ENCODE measurements at places on chromosomes 2 and 18.

- no peak for DNase-seq
Observed at GRCh38 chr18:46325895-46326294, 221.7 kb downstream of the HAUS1 start.

DNA sequence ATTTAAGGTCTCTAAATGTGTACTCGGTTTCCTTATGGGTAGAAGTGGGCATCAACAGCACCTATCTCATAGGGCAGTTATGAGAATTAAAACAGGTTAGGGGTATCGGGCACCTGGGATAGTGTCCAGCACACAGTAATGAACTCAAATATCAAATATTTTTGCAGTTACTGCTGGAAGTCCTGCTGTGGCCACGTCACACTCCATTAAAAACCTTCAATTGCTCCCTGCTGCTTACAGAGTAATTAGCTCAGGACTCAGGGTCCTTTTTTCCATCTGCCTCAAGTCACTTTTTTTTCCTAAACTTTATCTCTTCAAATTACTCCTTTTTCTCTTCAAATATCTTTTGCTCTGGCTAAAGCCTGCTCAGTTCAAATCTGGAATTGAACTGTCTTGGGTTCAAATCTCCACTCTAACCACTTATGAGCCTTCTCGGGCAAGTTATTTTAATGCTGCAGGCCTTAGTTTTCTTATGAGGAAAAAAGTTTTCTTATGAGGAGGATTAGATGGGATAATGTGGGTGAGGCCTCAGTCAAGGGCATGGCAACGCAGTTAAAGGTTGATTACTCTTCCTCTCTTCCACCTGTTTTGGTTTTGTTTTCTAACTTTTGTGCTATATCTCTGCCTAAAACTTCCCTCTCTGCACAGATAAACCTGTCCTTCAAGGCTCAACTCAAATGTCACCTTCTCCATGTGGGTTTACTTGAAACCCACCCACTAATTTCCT, 36.6 kb downstream of the SPRED2 start:
- no peak for DNase-seq

- DNase-seq: no peak
Observed at GRCh38 chr2:10934979-10935350, 23.2 kb downstream of the KCNF1 start.

DNA sequence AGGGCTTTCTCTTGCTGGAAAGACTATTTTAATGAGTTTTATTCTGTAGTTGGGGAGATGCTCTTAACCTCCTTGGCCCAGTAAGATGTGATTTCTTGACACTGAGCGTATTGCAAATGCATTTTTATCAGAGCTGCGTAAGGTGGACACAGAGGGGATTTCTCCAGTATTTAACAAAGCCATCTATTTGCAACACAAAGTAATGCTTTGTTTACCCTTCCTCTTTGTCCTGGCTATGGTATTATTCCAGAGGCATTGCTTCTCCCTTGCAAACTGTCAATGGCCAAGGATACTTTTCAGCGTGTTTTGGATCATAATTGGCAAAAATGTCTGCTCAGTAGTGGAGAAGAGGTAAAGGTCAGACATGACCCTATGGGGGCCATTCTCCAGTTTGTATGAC, 90.8 kb upstream of the PIK3C3 start:
- no peak for DNase-seq

DNA sequence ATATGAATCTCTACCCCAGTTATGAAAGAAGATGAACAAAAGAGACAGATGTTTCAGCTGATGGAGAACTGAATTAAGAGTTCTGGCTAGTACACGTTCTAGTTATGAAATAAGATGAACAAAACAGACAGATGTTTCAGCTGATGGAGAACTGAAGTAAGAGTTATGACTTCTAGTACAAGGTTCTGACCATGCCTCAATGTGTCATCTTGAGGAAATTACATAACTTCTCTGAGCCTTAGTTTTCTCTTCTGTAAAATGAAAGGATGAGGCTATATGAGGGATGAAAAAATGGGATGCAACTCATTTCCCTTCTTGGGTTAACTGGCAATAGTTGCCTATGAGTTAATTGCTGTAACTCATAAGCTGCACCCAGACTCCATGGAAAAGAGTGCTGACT, 92.9 kb upstream of the WDR75 start:
- DNase-seq: no peak

DNA sequence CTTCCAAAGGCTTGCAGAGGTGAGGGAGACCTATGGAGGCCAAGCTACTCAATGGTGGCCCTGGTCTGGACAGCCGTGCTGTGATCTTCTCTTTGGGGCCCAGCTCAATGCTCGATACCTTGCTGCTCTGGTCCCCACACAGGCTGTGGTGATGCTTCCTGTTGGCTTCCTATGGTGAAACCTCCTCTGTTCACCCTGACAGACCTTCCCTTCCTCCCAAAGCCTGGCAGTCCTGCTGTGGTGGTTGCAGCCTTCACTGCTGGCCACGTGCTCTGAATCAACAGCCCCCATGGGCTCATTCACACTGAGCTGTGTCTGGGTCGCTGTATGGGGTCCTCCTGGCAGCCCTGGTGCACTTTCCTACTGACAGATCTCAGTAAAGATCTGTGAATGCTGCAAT, 31.0 kb upstream of the GALR1 start:
- DNase-seq: no peak

DNA sequence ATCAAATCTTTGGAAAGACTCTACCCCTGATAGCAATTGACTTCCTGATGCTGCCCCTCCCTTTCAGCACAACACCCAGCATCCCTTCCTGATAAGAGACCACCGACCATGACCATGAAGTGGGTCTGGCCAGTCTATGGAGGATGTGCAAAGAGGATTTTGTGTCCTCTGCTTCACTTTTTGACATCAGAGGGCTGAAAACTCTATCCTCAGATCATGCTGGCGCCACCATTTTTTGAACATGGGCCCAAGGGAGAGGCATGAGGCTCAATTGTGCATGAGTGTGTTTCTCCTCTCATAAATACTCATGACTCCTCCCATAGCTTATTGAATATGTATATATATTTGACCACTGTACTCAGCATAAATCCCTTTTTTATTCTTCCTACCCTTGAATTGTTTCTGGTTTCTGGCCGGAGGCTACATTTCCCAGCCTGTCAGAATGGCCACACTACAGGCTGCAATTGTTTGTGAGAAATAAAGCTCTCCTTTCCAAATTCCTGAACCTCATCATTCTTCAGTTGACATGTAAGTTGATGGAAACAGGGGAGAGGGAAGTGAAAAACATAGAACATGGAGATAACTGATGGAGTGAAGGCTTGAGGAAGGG, 314.1 kb downstream of the MYCN start:
- DNase-seq: no peak
